ENCODE measurements at places on chromosomes 1 and 21.

DNA sequence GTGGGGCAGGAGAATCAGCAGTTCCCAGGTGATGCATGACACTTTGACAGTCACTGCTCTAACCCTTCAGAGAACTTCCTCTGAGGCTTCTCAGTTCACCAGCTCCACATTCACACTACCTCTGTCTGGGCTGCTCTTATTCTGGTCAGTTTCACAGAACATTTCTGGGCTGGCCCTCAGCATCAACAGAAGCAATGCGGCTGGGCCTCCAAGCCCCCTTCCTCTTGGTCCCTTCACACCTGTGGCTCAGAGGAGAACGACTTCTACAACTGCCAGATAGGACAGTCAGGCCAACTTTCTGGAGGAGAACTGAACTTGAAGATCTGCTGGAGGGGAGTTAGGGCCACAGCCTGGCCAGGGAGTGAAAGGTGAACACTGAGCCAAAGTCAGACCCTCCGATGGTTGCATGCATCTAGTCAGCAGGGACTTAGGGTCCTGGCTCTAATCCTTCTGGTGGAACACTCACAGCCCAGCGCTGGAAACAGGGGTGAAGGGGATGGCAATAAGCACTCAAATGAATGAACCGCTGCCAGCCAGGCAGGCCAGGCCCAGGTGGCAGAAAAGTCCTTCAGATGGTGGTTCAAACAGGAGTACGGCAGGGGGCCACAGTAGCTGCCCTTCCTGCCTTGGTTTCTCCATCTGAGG, 274.1 kb downstream of the FOXD2 start:
- DNase-seq: no peak

- no peak for DNase-seq
Measured at GRCh38 chr1:14511796-14512585, 86.5 kb upstream of the KAZN start.

- no peak for DNase-seq
Measured at GRCh38 chr1:162384601-162385279, 3.2 kb downstream of the C1orf226 start.

GRCh38 chr1:145871994-145872924, 13.4 kb upstream of the PIAS3 start:
- no peak for DNase-seq

GRCh38 chr1:208450958-208451357, 206.8 kb upstream of the PLXNA2 start:
- DNase-seq: no peak

GRCh38 chr21:43865540-43866259, 677 bp downstream of the AGPAT3 start:
- no peak for DNase-seq

DNA sequence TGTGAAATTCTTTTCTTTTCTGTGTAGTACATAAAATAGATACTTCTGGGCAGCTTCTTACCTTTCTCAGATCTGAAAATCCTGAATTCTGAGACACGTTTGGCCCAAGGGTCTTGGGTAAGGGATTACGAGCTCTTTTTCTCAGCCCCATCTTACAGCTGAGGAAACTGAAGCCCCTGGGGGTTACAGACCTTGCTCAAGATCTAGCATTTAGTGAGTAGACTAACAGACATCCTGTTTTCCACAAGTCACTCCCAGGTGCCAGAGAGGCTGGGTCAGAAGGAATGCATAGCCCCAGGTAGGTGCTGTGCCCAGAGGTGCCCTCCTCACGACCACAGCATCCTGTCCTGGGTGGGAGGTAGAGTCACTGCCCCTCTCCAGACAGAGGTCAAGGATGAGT, 13.2 kb upstream of the CREG1 start:
- no peak for DNase-seq

DNA sequence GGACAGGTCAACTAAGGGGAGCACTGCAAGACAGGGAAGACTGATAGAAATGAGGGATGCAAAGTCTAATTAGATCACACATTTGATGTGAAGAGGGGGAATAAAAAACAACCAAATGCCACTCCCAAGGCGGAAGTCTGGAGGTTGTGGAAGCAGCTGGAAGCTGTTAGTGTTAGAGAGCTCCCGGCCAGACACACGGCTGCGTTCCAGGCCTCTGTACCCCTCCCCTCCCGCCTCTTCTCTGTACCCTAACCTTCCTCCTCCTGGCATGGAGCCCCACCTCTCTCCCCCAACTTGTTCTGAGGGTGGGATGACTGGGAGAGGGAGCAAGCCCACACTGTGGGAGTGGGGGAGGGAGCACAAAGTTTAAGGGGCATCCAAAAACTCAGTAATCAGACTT, 67.0 kb downstream of the PLEKHA6 start:
- DNase-seq: no peak

- no peak for DNase-seq
Measured at GRCh38 chr1:209657140-209657879, 5.1 kb upstream of the LAMB3 start.

DNA sequence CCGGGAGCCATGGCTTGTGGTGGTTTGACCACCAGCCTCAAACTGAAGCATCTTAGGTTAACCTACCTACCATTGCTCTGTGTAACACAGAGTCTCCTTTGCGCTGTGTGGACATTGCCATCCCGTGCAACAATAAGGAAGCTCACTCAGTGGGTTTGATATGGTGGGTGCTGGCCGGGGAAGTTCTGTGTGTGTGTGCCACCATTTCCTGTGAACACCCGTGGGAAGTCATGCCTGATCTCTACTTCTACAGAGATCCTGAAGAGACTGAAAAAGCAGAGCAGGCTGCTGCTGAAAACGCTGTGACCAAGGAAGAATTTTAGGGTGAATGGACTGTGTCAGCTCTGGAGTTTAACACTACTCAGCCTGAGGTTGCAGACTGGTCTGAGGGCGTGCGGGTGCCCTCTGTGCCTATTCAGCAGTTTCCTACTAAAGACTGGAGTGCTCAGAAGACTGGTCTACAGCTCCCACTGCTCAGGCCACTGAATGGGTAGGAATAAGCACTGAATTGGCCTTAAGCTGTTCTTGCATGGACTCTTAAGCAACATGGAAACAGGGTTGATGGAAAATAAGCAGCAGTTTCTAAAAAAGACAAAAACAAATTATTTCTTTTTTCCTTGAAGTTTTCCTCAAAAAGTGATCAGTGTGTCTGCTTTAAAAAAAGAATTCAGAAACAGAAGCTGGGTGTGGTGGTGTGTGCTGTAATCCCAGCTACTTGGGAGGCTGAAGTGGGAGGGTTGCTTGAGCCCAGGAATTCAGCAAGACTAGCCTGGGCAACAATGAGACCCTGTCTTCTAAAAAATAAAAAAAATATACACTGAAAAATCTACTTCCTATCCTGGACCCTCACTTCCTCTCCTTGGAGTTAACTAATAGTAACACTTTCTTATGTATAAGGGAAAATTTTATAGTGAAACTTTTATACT, 14.6 kb downstream of the CEP350 start:
- DNase-seq: no peak

DNA sequence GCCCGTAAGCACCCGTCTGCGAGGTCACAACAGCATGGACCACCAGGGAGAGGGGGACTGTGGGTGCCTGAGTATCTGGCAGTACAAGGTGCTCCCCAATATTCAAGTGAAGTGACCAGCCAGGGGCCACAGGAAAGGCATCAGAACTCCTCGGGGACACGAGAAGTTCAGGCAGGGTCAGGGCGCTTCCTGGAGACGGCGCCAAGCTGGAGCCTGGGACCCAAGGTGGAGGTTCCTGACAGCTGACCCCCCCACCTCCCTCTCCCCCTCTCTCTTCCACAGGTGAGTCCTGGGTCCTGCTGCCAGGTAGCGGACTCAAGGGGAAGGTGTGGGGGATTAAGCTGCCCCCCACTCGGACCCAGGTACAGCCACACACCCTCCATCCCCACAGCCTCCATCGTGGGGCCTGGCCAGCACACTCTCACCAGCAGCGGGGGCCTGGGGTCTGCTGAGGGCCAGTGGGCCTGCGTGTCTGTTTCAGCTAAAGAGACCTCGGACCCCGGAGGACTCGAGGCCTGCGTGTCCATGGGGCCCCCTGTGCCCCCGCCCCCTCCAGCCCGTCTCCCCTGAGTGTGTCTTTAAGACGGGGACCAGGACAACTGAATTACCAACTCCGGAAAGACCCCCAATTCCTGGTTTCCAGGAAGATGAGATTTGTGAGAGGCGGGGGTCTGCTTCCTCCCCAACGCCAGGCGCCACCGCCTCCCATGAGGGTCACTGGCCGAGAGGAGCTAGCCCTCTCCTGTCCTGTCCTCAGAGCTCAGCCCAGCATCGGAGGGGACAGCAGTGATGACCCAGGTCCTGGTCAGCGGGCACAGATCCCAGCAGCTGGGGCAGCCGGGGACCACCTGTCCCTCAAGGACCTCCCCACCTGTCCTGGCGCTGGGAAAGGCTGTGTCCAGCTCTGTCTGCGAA, 6.2 kb downstream of the TNFRSF18 start:
- DNase-seq: no peak

- DNase-seq: no peak
Measured at GRCh38 chr1:179996099-179996498, 41.5 kb downstream of the CEP350 start.

- DNase-seq: no peak
Measured at GRCh38 chr1:231395998-231396390, 26.1 kb downstream of the EGLN1 start.
